ENCODE measurements at places on chromosomes 4 and X.

- no peak for DNase-seq
Observed at GRCh38 chr4:136643416-136643815, 888.9 kb downstream of the PCDH18 start.

- DNase-seq, result no peak
Observed at GRCh38 chrX:41858161-41858775, 65.1 kb downstream of the CASK start.

DNA sequence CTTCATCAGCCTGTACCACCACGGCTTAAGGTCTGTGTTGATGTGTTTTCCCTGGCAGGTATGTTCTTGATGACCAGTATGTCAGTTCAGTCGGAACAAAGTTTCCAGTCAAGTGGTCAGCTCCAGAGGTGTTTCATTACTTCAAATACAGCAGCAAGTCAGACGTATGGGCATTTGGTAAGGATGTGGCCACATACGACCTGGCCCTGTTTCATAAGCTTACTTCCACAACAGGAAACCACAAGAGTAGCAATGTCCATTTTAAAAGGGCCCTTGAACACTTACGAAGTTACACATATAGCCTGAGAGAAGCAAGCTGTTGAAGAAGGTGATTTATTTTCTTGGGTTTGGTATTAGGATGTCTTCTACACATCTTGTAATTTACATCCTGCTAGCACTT lies 46.1 kb downstream of the BMX start:
- DNase-seq, result peak; percentile 25

- peak; percentile 3 for DNase-seq
Observed at GRCh38 chrX:103356130-103356798, at the start of gene TCEAL9. TCEAL9 (plus strand) TSS chrX:103356506; CDS start chrX:103357685, 1,179 bp downstream.

DNA sequence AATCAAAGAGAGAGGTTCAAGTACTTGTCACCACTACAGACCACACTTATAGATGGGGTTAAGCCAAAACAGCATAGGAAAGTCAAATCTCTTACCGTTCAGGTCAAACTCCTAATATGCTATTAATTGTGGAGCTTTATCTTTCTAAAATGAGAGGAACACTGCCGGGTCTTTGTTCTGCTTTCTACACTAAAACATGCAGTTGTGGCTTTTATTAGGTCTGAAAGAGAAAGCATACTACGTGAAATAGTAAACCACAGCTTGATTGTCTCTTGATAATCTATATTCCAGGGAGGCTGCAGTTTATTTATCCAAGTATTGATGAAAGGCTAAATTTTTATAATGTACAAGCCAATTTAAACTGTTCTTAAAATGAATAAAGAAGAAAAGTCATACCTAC lies 12.3 kb upstream of the INPP4B start:
- no peak for DNase-seq

- peak; percentile 13 for DNase-seq
Observed at GRCh38 chrX:111892375-111892774, 16.4 kb downstream of the TRPC5OS start.

DNA sequence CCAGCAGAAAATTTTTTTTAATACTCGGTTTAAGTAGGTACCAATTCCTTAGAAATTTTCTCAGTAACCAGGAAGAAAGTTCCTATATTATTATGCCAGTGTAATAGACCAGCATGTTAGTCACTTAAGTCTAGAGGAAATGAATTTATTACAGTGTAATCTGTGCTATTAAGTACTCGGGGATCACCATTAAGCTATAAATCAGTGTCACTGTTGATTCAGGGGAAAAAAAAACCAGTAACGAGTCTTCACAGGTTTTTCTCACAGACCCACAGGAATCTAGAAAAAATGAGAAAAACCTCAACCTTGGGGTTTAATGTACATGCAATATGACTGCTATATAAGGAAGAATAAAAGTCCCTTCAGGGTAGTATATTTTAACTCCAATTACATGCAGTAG lies 138.3 kb upstream of the IL1RAPL2 start:
- no peak for DNase-seq

DNA sequence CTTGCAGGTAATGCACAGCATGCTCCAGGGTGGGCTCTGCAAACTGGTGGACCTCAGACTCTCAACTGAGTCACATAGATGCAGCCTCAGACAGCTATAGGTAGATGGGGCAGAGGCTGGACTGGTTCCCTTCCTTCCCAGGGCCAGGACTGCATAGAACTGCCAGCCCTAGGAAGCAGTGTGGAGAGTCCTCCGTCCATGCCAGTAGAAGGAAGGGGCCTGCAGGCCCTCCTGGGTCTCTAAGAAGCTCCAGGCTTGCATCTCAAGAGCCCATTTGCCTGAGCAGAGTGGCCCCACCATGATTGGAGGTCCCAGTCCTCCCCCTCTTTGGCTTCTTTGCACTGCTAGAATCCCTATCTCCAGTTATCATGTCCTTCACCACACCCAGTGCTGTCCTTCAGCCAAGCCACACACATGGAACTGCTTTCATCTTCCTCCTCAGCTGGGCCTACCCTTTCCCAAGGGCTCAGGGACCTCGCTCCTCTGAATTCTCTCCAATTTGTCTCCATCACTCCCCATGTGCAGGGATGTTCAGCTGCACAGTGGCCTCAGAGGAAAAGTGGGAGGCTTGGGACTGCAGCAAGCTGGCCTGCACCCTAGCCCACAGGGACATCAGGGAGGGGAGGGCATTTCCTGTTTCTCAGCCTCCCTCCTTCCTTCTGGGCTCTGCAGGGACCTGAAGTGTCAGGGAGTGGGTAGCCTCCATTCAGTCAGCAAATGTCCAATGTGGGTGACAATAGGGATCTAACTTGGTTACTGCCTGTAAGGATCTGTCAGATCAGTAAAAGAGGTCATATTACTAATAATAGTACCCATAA lies 146.0 kb downstream of the PJA1 start:
- no peak for DNase-seq

GRCh38 chr4:169399976-169400767 lies 129.4 kb upstream of the SH3RF1 start:
- DNase-seq, result no peak

GRCh38 chrX:36583674-36584073 lies 424.5 kb upstream of the FAM47C start:
- DNase-seq, result no peak

GRCh38 chrX:20441123-20441522 lies 174.4 kb upstream of the RPS6KA3 start:
- no peak for DNase-seq

DNA sequence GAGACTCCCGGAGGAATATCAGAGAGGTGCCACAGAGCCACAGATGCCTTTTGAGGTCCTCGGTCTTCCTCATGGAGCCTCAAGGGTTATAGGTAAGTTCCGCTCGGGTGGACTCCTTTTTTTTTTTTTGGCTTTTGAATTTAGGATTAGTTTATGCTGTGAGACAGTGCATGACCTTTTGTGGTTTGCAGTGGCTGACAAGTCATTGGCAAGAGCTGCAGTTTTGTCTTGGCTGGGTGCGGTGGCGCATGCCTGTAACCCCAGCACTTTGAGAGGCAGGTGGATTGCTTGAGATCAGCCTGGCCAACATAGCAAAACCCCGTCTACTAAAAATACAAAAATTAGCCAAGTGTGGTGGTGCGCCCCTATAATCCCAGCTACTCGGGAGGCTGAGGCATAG lies 4.5 kb upstream of the GRSF1 start:
- no peak for DNase-seq

DNA sequence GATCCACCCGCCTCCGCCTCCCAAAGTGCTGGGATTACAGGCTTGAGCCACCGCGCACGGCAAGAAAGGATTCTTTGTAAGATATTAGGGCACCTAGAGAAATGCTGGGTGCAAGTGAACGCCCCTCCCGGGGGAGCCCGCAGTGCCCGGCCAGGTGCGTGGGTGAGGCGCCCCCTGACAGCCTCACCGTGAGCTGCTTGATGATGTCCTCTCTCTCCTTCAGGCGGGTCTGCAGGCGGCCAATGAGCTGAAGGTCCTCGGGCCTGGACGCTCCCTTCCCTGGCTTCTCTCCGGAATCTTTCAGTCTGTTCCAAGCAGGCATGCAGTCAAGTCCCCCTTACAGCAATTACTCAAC lies 21.9 kb downstream of the MED28 start:
- no peak for DNase-seq

DNA sequence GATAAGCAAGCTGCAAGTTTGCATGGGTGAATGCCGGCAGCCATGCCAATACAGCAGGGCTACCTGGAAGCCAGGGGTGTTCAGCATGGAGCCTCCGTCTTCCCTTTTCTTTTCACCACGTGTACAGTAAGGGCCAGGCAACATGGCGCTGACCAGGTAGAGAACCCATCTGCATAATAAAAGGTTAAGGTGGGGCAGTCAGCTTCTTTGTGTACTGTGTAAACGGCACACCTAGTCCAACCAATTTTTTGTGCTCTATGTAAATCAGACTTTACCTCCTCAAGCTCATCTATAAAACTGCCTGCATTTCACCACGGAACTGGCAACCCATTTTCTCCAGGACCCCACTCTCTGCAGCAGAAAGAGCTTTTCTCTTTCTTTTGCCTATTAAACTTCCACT lies 286.8 kb upstream of the VCX3A start:
- DNase-seq, result no peak

GRCh38 chrX:24399550-24399949 lies 39.1 kb downstream of the SUPT20HL1 start:
- no peak for DNase-seq

DNA sequence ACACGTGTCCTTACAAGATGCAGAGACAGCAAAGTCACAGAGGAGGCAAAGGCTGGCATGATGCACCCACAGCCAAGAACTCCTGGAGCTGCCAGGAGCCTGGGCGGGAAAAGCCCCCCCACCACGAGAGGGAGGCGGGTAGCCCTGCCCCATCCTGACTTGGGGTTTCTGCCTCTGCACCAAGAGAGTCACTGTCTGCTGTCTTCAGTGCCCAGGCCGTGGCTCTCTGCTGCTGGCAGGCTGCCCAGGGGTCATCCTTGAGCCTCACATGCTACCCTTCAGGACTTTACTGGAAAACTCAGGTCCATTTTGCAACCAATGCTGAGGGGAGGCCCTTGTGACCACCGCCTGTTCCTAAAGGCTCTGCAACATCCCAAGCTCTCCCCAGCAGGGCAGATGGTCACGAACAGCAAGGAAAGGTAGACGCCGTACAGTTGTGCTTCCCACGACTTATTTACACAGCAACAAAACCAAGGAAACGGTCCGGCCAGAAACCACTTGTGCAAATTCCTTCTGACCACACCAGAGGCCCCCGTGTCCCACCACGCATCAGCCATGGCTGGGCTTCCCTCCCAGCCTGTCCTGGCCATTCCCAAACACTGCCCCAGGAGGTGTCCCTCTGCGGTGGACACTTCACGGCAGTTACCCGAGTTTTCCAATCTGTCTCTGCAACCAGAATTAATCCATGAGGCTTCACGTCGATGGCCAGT lies 56.9 kb downstream of the ACOX3 start:
- no peak for DNase-seq

- DNase-seq, result no peak
Observed at GRCh38 chrX:114363346-114363745, 220.5 kb upstream of the HTR2C start.

DNA sequence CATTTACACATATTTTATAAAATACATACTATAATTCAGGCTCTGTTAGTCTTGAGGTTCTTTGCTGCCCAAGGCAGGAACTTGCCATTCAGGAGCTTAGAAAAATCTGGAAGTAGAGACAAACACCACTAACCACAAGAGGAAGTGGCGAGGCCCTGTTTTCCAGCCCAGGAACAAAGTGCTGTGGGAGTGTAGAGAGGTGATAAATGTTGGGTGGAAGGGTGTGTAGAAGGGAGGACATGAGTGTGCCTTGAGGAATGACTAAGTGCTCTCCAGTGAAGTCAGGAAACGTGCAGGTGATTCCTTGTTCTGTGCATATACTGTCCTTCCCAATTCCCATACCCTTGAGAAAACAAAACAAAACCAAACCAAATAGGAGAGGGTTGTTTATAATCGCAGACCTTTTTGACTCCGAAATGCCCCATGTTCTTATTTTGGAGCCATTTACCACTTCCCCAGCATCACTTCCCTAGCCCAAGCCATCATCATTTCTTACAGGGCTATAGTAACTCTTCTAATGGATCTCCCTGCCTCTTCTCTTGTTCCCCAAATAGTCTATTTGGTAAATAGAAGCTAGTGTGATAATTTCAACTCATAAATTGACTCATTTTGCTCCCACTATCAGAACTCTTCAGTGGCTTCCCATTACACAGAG lies 83.2 kb downstream of the GPAT3 start:
- DNase-seq, result peak; percentile 82

DNA sequence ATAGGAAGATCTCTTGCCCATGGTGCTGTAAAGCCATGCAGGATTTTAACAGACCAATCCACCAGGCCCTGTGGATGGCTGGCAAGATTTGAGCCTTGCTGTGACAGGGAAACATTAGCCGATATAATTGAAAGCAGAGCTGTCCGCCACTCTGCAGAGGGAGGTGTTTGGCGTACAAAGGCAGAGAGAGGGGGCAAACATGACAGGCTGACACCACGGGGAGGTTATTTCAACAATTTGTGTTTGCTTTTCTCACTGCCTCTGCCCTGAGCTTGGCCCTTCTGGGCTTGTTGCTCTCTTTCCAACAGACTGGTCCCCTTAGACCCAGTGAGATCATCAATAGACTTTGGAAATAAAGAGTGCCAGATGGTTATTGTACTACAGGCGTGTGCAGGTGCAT lies 59.4 kb downstream of the CLNK start:
- no peak for DNase-seq

DNA sequence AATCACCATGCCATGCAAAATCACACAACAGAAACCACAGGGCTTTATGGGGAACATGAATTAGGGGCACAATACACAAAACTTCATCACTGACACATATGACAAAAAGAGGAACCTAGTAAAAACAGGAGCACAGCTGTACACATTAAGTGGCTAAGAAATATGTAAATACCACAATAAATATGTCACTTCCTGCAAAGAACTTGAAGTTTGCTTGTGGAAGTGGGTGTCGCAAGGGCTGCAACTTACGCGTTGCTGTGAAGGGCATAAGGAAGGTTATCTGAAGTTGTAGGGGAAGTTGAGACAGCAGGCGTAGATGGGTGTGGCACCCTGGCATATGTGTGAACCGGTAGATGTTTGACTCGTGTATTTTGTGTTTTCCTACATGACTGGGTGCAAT lies 42.4 kb downstream of the CLCN4 start:
- DNase-seq, result peak; percentile 92

DNA sequence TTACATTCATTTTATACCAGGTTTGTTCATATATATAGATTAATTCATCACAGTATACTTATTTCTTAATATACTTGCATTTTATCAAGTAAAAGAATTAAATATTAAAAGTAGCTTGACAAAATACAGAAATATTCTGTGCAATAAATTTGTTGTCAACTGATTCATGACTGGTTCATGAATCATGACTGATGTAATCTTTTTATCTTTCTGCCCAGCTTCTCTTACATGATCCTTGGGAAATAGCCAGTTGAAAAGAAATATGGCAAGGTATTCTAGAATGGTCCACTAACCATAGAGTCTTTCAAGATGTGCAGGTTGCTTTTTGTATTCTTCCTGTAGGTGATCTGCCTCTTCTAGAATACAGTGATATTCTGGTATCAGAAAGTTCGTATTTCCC lies 4.2 kb upstream of the CCNA2 start:
- DNase-seq, result no peak
